Chondrocyte (in vitro differentiated cells): ENCODE measurements at places on chromosomes 2 and 18. TPM values are rescaled to one million over a fixed set of nuclear protein-coding genes. Genes with fewer than 3 reads are reported as not detected.

Gene RAX
- total RNA-seq, result not detected in 3 replicates

Gene SERPINB13
- total RNA-seq, result not detected in 3 replicates

Gene GAD1
- total RNA-seq, result not detected in 3 replicates

Gene FAM124B
- not detected in 3 replicates for total RNA-seq

Gene SLC40A1
- 15.0 to 21.7 TPM (median 20.3 TPM) in 3 replicates for total RNA-seq
